NCI-H2107 (cell line): ENCODE measurements at places on chromosomes 5 and 9.

DNA sequence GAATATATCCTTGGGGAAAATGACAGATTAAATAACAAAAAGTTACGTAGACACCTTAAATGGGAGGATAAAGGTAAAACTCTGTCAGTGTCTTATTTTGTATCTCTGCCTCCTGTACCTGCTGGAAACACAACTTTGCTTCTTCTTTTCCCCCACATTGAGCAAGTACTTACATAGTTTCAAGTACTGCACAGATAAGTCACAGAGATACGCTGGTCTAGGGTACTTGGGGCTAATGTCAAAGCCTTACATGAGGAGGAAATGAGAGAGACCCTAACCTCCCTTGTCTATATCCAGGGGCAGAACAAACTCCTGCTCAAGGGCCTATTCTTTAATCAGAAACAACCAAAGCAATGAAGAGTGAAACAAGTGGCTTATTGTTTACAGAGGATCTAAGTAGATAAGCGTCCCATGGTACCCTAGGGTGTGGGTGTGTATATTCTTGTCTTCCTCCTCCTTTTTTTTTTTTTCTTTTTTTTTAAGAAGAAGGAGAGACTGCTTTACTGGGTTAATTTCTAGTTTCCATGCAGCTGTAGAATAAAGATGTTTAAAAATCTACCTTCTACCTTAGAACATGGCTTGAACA lies 43.1 kb downstream of the ELL2 start:
- DNase-seq: no peak

DNA sequence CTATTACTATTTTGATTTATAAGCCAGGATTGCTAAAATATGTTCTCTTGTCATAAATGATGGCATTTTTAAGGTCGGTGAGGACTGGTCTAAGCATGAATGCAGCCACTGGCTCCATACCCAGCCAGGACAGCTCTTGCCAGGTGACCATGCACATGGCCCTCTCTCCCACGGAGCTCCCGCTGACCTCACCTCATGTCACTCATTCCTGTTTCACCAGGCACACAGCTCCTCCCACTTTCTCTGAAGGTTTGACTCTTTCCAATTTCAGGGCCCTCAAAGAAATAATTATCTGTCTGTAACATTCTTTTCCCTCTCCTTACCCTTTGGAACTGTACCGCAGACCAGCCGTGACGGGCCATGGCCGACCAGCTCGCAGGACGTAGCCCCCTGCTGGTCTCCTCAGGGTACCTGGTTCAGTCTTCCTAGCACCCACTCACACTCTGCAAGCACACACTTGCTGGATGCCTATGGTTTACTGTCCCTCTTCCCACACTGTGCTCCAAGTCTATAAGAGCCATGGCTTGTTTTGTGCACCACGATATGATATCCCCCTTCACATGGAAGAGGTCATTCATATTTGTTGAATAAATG lies 72.5 kb downstream of the LIFR start:
- DNase-seq: no peak

DNA sequence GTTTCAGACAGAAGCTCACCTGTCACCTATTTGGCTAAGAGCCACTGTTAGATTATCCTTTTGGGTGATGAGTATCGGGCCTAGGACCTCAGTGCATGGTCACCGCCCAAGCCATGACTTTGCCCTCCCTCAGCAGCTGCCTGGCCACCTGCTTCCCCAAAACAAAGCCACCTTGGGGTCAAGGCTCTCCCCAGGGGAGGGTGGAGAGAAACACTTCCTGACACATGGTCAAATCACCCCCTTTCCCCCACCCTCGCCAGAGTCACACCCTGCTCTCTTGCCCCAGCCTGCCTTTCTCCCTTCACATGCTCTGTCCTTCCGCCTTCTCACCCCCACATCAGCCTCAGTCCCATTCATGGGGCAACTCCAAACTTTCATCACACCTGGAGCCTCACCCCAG lies 1.7 kb upstream of the HBEGF start:
- DNase-seq: no peak

GRCh38 chr5:1594357-1595106 lies 70.8 kb upstream of the LPCAT1 start:
- peak; percentile 73 for DNase-seq

- DNase-seq: no peak
Measured at GRCh38 chr9:127981559-127982121, 851 bp upstream of the EEIG1 start.

- no peak for DNase-seq
Measured at GRCh38 chr5:139805545-139805944, 9.9 kb downstream of the PSD2 start.
